ENCODE measurements at places on chromosomes 4 and X. TPM values are rescaled to one million over a fixed set of nuclear protein-coding genes. Genes with fewer than 3 reads are reported as not detected.

- no peak for DNase-seq
Measured at GRCh38 chrX:51798701-51799100, 55.5 kb downstream of the GSPT2 start.

GRCh38 chr4:128653527-128654444 lies 155.7 kb upstream of the JADE1 start:
- no peak for DNase-seq

- no peak for DNase-seq
Measured at GRCh38 chr4:20623939-20624338, 76.3 kb upstream of the PACRGL start.

DNA sequence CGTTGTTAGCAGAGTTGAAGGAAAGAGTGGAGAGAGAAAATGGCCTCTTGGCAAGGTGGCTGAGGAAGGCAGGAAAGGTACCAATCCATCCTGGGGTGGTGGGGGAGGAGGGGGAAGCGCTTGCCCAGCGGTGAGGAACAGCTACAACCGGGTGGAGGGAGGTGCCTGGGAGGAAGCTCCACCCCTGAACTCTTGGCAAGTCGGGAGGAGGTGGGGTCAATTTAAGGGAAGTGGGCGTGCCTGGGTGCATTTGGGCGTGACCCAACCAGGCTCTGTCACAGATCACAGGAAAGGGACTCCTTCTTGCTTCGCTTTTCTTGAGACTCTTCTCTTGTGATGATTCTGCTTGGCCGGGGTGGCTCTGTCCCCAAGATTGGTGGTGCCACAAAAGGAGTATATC lies 41.7 kb downstream of the BCORL1 start:
- DNase-seq = peak; percentile 28

GRCh38 chr4:145507636-145508035 lies 26.0 kb downstream of the SMAD1 start:
- DNase-seq = peak; percentile 91

DNA sequence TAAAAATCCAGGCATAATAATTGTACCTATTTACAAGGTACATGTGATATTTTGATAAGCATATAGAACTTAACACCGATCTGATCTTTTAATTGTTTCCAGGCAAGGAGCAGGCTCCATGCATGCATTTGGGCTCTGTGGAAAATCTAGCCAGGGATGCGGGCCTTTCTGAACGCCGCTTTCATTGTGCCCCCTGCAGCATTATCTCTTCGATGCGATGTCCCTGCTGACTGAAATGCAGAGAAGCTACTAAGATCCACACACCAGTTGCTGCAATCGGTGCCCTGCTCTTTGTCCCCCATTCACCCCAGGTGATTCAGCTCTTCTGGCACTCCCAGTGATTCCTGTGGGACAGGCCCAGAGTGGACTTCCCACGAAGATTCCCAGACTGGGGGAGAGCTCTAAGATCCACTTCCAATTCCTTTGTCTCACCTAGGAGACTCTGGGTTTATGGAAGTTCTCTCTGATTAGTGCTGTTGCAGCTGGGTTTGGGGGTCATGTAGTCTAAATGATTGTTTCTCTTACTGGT lies 254.3 kb upstream of the AGA start:
- DNase-seq = no peak

DNA sequence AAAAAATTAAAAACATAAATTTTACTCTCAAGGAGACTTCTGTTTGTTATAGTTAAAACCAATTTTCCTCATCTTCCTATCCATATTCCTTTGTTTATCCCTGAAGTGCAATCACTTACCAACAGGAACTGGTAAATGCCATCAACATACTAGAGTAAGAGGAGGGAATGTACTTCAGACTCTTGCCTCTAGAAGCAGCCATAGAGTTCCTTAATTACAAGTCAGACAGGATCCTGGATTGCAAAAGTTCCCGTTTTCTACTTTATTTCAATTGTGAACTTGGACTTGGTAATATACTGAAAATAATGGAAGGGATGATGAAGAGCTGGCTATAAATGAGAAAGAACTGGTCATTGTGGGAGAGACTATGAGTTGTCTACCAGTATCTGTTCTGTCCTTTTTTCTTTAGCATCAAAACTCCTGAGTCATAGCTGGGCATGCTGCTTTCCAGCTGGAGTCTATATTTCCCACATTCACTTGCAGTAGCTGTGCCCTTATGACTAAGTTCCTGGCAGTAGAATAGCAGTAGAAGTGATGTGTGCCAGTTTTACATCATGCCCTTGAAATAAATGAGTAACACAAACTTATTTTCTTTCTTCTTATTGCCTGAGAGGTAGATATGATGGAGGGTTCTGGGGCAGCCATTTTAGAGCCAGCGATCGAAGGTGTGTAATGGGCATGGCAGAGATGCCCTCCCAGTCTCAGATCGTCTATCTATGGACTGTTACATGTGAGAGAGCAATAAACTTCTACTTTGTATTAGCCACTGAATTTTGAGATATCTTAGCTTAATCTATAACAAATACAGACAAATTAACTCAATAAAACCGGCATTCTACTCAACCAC lies 26.8 kb upstream of the SPARCL1 start:
- peak; percentile 24 for DNase-seq

GRCh38 chr4:48602763-48603162 lies 112.7 kb downstream of the ZAR1 start:
- no peak for DNase-seq

DNA sequence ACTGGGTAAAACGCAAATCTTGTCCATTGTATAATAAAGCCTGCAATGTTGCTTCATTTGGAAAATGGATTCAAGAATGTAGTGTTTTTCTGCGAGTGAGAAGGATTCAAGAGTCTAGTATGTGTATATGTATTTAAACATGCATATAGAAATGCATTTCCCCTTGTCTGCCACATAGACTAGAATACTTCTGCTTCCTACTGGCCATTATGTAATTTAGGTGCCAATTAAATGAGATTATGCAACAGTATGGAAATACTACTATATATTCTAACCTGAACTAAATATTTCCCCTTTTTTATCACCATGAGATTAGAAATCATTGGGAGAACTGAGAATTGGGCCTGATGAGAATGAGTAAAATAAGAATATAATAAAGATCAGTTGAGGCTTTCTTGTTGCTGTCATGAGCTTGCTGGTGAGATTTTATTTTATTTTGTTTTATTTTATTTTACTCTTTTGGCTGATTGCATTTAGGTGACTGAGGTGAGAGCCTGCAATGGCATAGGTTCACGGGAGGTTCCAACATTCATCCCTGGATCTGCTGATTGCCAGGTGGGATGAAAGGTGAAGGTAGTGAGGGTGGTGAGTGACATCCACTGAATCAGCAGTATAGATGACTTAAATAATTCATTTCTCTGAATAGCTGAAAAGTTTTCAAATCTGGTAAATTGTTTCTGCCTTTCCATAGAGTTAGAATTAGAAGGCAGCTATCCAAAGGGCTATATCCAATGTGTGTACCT lies 95.6 kb upstream of the SLC4A4 start:
- no peak for DNase-seq

- no peak for DNase-seq
Measured at GRCh38 chr4:163755013-163755412, 260.5 kb downstream of the TMA16 start.

GRCh38 chr4:5747738-5748375 lies 36.9 kb downstream of the EVC start:
- DNase-seq = peak; percentile 93

- no peak for DNase-seq
Measured at GRCh38 chr4:150394046-150394445, 187.9 kb upstream of the MAB21L2 start.

GRCh38 chr4:159719531-159719930 lies 616.7 kb downstream of the RAPGEF2 start:
- DNase-seq = no peak

DNA sequence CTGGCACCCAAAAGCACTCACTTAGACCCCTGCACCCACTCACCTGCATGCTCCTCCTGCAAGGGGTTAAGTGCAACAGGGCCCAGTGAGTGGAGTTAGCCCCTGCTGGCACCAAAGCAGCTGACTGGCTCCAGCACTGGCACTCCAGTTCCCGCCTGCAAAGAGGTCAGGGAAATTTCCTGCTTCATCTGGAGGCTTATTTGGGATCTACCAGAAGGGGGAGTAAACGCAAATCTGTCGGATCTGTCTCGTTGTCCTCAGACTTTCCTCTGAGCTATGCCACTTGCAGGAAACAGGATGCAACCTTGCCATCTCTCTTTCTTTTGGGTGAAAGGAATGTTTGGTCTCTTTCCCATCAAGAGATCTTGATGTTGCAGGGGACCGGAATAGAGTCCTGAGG lies 435.6 kb downstream of the PCDH10 start:
- no peak for DNase-seq

- DNase-seq = no peak
Measured at GRCh38 chrX:12790885-12791256, 341 bp upstream of the PRPS2 start.

DNA sequence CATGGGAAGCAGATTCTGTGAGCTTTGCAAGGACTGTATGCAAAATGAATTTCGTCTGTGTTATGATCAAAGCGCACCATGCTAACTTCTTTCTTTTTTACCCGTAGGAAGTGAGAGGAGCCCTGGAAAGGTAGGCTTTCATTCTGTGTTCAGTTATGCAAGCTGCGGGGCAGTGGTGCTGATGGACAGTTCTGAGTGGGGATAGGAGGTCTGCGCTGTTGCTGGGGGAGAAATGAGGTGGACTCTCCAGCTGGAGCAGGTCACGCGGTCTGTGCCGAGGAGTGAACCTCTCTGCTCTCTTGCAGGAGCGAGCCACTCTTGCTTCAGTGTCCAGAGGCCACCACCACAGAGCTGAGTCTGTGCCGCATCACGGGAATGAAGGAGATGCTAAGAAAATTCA lies 4.5 kb downstream of the TRIML1 start:
- DNase-seq = no peak

GRCh38 chr4:22417408-22417807 lies 98.5 kb downstream of the ADGRA3 start:
- no peak for DNase-seq

DNA sequence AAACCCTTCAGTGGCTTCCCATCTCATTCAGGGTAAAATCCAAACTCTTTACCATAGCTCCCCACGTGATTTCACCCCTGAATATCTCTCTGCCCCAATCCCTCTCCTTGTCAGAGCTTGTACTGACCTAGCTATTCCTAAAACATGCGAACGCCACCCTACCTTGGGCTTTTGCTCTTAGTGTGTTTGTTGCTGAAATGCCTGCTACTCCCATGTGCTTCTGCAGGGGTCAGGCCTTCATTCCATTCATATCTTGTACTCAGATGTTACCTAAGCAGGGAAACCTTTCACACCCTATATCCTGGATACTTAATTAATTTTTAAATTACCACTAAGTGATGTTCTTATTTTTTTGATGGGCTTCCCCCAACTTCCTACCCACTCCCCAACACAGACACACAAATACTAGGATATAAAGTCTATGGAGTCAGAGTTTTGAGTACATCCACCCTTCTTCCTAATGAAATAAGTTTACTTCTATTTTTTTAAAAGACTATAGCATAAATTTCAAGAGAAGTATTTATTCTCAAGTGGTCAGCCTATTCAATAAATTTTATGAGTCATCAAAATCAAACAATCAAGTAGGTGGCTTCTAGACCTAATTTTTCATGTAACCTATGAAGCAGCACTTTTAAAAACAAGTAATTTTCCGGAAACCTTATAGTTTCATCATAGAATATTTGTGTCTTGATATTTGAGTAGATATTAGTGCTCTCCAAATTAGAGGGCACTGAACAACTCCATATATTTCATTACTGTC lies 189.4 kb downstream of the RAPGEF2 start:
- DNase-seq = no peak

DNA sequence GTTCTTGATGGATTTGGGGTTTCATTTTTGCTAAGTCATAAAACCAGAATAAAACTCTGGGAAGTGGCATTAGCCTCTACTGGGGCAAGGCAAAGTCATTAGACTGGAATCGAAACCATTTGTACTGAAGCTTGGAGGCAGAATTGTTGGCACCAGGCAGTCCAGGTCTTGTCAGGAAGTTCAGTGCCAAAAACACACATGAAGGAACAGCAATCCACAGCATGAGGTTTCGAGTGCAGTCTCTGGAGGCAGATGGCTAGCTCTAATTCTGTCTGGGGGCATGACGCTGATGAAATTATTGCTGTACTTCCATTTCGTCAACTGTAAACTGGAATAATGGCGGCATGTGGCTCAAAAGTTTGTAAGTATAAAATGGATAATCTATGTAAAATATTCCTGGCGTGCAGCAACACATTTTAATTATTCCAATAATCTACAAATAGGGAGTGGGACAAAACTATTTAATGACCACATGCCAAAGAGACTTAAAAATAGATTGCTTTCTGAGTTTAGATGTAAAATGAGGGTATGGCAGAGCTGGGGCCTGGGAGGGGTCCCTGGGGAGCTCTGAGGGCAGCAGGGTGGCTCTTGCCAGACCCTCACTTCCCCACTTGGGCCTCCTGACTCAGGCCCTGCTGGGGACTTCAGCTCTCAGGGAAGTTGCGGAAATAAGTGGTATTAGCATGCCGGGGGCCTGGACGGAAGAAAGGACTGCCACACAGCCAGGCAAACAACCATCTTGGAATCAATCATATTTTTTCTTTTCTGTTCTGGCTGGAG lies 18.8 kb upstream of the CENPU start:
- no peak for DNase-seq

DNA sequence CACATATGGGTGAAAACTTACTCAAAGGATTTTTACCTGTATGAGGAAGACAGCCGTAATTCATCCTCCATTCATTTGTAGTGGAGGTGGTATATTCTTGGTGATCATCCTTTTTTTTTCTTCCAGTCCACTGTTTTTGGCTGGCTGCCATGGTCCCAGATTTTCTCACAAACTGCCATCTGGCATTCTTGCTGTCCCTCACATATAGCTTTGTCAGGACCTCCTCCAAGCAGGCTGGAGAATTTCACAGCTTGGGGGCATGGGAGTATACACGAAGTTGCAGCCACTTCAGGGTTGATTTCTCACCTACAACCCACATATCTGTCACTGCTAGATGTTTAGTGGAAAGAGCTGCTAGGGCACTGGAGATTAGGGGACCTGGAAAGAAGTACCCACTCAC lies 401.0 kb downstream of the IL1RAPL1 start:
- DNase-seq = no peak

DNA sequence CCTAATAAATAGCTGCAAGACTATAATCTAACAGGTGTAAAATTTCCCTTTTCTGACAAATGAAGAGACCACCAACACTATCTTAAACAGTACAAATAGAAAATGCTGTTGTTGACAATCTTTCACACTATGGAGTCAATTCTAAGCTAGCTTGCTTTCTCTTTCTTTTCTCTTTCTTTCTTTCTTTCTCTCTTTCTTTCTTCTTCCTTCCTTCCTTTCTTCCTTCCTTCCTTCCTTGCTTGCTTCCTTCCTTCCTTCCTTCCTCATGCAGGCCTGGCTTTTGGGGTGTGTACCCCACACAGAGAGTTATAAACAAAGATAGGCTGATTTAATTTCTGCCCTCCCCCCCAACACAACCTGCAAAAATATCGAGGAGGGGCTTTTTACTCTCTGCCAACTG lies 8.1 kb upstream of the ARX start:
- no peak for DNase-seq

GRCh38 chr4:64715741-64716140 lies 306.5 kb upstream of the TECRL start:
- no peak for DNase-seq

- no peak for DNase-seq
Measured at GRCh38 chr4:80199004-80199560, 1.8 kb downstream of the PRDM8 start.

GRCh38 chr4:72320223-72320948 lies 248.6 kb downstream of the ADAMTS3 start:
- DNase-seq = no peak

Gene AMER1
- total RNA-seq = 2.0 TPM

Gene MGARP
- 16.2 TPM for total RNA-seq

Gene MYOZ2
- 0.13 TPM for total RNA-seq

Gene RBM47
- total RNA-seq = not detected

Gene IL2
- not detected for total RNA-seq

Gene CCSER1
- total RNA-seq = 1.8 TPM

Gene ARAP2
- 0.16 TPM for total RNA-seq

Gene CORIN
- 0.40 TPM for total RNA-seq

Gene SPIN3
- 6.3 TPM for total RNA-seq

Gene F8A3
- total RNA-seq = 9.7 TPM
